ENCODE measurements at places on chromosomes 3 and 15. TPM values are rescaled to one million over a fixed set of nuclear protein-coding genes. Genes with fewer than 3 reads are reported as not detected.

DNA sequence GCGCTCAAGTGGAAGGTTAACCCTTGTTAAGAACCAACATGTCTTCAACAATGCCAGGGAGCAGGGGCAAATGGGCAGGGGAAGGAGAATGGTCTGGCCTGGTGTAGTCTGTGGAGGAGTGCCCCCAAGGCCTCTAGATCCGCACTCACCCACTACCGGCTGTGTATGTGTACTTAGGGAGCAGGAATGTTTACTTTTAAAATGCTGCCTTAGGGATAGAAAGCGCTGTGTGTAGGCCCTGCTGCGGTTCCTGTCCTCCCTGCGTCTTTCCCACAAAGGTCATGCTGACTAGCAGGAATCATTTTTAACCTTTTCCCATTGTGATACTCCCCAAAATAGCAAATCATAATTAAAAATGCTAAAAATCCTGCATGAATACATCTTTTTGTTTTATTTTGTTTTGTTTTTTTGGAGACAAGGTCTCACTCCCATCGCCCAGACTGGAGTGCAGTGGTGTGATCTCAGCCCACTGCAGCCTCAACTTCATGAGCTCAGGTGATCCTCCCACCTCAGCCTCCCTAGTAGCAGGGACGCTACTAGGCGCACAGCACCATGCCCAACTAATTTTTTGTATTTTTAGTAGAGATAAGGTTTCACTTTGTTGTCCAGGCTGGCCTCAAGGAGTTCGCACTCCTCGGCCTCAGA, 35.9 kb upstream of the CEMIP start:
- DNase-seq = no peak

- no peak for DNase-seq
Observed at GRCh38 chr3:127791221-127791913, 30.9 kb downstream of the MGLL start.

- no peak for DNase-seq
Observed at GRCh38 chr3:140359233-140359995, 318.4 kb upstream of the TRIM42 start.

GRCh38 chr15:80490431-80490990, 86.3 kb downstream of the ARNT2 start:
- DNase-seq = no peak

GRCh38 chr3:8581806-8582445, 62.7 kb downstream of the SSUH2 start:
- no peak for DNase-seq

GRCh38 chr3:72152551-72153476, 367.9 kb upstream of the PROK2 start:
- peak; percentile 88 for DNase-seq

GRCh38 chr3:62688812-62689211, 186.4 kb downstream of the CADPS start:
- no peak for DNase-seq

DNA sequence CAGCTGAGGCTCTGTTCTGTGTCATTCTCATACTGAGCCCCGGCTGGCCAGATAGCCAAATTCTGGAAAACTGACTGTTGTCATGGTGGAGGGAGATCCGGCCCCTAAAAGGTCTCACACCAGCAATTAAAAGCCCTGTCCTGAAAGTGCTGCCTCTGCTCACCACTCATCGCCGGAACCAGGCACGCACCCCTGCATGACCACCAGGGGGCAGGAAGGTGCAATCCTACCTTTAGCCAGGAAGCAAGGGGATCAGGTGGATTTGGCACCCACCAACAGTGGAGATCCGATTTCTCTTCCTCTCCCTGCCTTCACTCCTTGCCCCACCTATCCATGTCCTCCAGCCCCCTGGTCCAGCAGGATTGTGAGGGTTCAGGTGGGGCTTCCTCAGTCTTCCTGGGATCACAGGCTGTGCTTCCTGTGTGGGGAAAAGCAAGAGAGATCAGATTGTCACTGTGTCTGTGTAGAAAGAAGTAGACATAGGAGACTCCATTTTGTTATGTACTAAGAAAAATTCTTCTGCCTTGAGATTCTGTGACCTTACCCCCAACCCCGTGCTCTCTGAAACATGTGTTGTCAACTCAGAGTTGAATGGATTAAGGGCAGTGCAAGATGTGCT, 16.1 kb upstream of the CACNA2D2 start:
- DNase-seq = no peak

- peak; percentile 69 for DNase-seq
Observed at GRCh38 chr3:13163848-13164382, 90.7 kb upstream of the IQSEC1 start.

- DNase-seq = no peak
Observed at GRCh38 chr3:51673181-51673801, 2.2 kb downstream of the TEX264 start.

DNA sequence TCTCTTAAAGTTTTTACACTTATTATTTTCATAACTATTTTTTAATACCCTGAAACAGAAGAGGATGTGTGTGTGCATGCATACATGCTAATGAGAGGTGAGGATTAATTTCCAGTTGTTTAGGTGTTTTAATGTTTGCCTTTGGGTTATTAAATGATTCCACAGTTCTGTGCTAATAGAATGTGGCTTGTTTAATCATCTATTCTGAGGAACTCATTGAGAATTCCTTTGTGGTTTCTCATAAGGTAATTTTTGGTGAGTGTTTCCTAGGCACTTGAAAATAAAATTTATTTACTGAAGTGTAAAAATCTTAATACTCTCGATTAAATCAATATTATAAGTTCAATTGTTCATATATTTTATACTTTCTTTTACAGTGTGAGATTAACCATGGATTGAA, 38.0 kb downstream of the STAC start:
- no peak for DNase-seq

DNA sequence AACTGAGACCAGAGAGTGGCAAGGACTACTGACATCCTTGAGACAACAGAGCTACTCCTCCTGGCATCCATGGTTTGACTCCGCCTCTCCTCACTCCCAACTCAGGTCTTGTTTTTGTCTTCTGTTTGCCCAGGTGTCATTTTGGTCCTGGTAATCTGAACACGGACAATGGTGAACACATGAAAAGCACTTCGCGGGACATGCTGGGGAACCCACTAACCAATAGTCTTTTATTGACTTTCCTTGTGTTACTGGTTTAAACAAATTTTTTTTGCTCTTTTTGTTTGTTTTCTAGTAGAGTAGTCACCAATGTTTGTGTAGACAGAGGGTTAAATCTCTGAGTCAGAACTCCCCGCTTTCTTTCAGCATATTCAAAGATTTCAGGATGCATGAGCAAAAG, 38.4 kb downstream of the LARP6 start:
- no peak for DNase-seq

Gene PRR20G
- total RNA-seq = not detected

Gene CDHR4
- 0.29 TPM for total RNA-seq

Gene C3orf85
- not detected for total RNA-seq

Gene ATP10A
- 21.5 TPM for total RNA-seq

Gene CDCP1
- total RNA-seq = 3.9 TPM

Gene C3orf20
- total RNA-seq = not detected

Gene WDR53
- 10.3 TPM for total RNA-seq

Gene RPP14
- 10.8 TPM for total RNA-seq

Gene VPS8
- 58.8 TPM for total RNA-seq

Gene MANF
- 79.2 TPM for total RNA-seq

Gene SCG5
- 5.6 TPM for total RNA-seq

Gene APOD
- 221 TPM for total RNA-seq
